Activated gamma-delta T cell treated with Interleukin-2 at 50 U/mL for 16 hours (primary cell): ENCODE measurements at places on chromosomes 12 and 14.

GRCh38 chr12:128137140-128137539, 129.8 kb upstream of the TMEM132C start:
- no peak for DNase-seq

GRCh38 chr14:23562822-23563472, 4.6 kb downstream of the AP1G2 start:
- DNase-seq, result peak; percentile 52

GRCh38 chr12:74021937-74022336, 515.7 kb upstream of the ATXN7L3B start:
- no peak for DNase-seq

DNA sequence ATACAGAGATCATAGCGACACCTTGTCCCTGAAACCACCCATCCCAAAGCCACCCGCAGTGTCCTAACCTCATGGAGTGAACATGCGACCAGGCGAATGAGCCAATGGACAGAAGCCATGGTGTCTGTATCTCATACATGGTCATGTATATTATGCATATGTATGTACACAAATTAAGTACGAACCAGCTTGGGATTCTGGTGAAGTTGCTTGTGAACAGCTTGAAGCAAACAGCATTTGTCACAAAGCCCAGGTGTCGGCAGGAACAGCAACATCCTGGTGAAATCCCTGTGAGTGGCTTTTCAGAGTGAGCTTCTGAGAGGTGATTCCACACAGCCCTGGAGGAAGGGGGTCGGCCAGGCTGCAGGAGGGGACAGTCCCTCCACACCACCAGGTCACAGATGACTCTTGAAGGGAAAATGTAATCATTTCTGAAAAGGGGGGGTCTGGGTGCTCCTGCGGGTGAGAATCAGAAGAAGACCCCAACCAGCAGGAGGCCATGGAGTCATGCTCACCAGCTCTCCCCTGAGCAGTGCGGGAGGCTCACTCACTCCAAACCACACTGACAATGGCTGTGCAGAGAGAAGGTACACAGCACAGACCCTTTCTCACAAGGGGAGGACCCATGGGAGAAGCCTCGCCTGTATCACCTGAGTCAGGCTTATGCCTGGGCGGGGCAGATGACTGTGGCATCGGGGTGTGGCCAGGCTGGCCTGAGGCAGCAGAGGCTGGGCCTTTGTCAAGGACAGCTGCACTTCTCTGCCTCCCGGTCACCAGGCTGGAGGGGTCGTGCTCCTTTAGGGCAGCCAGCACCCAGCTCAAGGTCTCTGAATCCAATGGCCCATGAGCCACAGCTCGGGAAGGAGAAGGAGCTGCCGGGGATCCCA, 14.3 kb downstream of the CHGA start:
- no peak for DNase-seq

DNA sequence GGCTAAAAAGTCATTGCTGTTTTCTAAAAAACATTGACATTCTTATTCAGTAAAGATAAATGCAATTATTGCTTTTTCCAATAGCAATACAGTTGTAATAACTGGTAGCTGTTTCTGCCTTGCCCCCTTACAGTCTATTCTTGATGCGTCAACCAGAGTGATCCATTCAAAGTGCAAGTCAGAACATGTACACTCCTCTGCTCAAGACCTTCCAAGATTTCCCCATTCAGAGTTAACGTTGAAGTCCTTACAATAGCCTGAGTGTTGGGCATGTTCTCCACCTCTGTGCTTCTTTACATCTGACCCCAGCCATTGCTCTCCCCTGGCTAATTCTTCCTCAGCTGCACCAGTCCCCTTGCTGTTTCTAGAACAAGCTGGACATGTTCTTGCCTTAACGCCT, 24.3 kb downstream of the VRK1 start:
- no peak for DNase-seq

GRCh38 chr12:26868447-26869103, 35.6 kb upstream of the ITPR2 start:
- no peak for DNase-seq

DNA sequence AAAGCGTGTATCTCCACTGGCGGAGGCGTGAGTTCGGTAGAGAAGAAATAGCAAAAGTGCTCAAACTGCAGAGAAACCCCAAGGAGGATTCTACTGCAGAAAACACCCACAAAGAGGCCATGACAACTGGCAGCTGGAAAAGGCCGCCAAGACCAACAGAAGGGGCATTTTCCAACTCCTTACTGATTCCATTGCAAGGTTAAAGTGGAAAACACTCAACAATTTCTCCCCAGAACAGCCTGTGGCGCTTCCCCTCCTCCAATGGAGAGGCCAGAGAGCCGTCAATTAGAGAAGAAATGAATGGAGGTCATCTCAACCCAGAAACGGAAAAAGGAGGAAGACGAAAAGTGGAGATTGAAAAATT, 618 bp upstream of the ANKRD52 start:
- no peak for DNase-seq

- DNase-seq, result no peak
These were observed 3.3 kb upstream of the P3H3 start for GRCh38 chr12:6824901-6825381.

GRCh38 chr12:27524494-27524835, 459 bp downstream of the PPFIBP1 start:
- no peak for DNase-seq

DNA sequence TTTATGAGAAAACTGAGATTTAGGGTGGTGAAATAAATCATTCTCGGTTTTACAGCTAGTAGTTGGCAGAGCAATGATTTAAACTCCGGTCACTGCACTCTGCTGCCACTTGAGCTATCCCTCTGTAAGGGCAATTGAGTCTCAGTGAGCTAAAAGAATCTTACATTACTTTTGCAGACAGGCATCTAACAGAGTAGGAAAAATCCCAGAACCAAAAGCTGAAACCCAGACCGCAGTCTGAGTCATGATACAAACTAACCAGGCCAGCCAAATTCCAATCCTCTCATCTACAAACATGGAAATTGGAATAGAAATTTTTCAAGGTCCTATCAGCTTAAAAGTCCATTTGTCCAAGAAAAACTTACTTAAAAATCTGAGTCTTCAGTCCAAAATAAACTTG, 73.7 kb downstream of the ANKS1B start:
- DNase-seq, result no peak

DNA sequence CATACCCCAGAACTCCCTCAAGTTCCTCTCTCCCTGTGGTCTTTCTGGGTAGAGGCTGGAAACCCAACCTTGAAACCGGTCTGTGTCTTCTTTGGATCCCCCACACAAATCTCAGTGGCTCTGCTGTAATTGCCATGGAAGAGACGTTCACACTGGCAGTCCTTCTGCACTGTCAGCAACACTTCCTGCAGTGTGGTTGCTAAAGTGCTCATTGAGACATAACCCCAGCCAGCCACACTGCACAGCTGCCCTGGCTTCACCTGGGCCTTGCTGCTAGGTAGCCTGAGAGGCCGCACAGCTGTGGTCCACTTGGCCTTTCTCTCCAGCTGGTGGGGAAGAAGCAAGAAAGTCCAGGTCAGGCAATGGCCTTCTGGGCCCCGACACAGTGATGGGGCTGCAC, 2.4 kb downstream of the GZMH start:
- DNase-seq, result peak; percentile 15

DNA sequence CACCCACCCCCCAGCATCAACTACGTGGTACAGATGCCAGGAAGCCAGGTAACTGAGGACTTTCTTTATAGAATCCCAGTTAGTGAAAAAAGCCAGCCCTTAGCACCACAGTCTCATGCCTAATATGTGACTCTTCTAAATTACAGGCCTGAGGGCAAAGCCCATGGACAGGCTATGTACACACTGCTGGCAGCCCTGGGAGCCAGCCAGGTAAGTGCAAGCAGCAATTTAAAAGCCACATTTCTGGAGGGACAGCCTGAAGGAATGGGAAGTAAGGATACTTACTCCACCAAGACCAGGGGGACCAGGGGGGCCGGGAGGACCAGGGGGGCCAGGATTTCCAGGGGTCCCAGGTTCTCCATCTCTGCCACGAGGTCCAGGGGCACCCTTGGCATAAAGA, 7.0 kb downstream of the COL2A1 start:
- no peak for DNase-seq

GRCh38 chr12:88181881-88182280, 39.8 kb downstream of the TMTC3 start:
- no peak for DNase-seq

GRCh38 chr14:23559010-23559925, 3.2 kb downstream of the THTPA start:
- peak; percentile 64 for DNase-seq

GRCh38 chr14:21735639-21736307, 62.2 kb upstream of the OR4E1 start:
- DNase-seq, result no peak

DNA sequence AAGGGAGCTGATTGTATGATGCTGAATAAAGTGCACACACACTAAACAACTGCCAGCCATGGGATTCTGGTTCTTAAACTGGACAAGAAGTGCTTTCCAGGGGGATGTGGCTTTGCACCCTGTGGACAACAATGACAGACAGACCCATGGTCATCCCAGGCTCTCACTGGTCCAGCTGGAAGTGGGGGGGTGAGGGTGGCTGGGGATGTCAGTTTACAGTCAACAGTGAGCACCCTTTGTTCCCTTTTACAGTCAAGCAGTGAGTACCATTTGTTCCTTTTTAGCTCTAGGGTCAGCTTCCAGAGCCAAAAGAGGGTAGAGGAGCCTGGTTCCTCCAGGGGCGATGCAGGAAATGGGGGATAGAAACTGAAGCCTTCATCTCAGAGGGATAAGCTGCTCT, 100.7 kb downstream of the SMOC1 start:
- no peak for DNase-seq

DNA sequence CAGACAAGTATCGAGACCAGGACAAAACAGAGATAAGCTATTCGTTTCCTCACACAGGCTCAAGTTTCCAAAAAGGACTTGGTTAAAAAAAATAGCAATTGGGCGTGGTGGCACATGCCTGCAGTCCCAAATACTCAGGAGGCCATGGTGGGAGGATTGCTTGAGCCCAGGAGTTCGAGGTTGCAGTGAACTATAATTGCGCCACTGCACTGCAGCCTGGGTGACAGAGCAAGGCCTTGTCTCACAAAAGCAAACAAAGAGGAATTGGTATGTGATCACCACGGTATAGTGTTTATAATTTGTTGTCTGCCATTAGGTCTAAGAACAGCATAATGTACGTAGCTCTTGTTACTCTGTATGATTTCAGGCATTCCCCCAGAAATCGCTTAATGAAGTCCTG, 175.3 kb downstream of the DERA start:
- no peak for DNase-seq

DNA sequence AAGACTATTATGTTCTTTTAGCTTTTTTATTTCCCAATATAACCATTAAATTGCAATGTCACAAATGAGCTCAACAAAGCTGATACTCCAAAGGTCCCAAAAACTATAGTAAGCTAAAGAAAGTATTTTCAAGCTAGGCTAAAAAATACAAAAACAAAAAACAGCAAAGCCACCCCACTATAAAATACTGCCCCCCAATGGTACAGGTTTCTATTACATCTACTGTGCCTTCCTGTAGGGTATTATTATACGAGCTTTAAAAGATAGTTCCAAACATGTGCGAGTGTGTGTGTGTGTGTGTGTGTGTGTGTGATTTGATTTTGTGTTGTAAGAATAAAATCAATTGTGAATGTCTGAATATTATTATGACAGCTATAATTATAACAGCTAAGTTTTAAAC, 1.1 kb downstream of the IFNG start:
- no peak for DNase-seq

DNA sequence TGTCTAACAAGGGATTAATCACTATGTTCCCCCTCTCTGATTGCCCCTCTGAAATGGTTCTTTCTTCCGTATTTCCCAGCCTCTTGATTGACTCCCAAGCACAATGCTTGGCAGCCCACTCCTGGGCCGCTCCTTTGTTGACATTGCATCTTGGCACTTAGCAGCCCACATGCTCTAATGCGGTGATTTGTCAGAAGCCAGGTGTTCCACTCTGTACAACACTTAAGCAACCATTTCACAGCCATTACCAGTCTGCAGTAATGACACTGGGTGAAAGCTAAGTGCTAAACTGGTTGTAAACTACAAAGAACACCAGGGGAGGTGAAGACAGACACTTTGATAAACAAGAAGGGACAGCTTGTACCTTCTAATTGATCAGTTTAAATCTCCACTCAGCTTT, 353.5 kb downstream of the TMEM132D start:
- no peak for DNase-seq

- no peak for DNase-seq
These were observed 118.0 kb downstream of the GCH1 start for GRCh38 chr14:54784657-54785056.

GRCh38 chr14:102351023-102351422, 11.7 kb downstream of the CINP start:
- DNase-seq, result no peak

DNA sequence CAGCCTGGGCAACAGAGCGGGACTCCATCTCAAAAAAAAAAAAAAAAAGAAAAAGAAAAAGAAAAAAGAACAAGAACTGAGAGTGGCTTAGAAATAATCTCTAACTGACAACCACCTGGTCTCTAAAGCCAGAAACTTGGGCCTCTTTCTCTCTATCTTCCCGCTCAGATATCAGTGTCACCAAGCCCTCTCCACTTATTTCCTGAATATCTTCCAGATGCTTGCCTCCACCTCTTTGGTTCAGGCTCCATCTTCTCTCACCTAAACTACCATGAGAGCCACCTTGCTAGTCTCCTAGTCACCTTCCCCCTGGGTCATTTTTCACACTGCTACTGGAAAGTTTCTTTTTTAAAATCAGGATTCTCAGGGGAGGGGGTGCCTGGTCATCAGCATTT, 1.8 kb upstream of the TM9SF1 start:
- DNase-seq, result no peak
